AG10803 (cell line): ENCODE measurements at places on chromosomes 7 and 10.

DNA sequence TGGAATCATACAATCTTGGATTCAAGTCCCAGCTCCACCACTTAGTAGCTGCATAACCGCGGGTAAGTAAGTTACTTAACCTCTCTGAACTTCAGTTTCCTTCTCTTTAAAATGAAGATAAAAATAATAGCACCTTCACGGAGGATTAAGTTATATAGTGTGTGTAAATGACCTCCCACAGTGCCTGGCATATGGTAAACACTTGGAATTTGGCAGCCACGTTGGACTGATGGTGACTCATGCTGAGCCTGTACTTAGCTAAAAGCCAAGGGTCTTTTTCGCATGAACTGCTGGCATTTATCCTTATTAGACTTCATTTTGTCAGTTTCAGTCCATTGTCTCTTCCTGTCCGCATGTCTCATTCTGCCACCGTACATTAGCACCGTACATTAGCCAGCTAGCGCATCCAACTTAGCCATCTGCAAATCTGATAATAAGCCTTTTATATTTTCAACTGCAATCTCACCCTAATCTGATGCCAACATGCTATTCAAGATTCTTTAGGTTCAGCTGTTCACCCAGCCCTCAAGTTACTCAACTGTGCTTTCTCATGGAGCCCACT is 11.2 kb downstream of the SLC13A4 start:
- DNase-seq, result peak; percentile 76

GRCh38 chr10:7340179-7340874 is 70.5 kb downstream of the SFMBT2 start:
- no peak for DNase-seq

- peak; percentile 89 for DNase-seq
Measured at GRCh38 chr7:94391726-94392392, 2.8 kb upstream of the COL1A2 start.

- DNase-seq, result no peak
Measured at GRCh38 chr7:51878865-51879264, 562.3 kb upstream of the COBL start.

DNA sequence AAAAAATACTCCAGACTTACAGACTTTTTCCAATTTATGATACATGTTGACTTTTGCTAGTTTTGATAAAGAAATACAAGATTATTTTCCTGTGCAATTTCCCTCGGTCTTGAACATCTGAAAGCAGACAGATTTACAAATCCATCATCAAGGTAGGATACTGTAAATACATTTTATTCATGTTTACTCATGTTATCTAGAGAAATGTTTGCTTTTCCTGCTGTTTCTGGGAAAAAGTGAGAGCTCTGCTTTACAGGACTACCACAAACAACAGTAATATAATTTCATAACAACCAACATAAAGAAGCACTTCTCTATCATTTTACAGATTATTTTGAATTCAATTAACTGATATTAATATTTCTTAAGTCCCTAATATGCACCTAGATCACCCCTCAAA is 31.7 kb upstream of the CASD1 start:
- no peak for DNase-seq

DNA sequence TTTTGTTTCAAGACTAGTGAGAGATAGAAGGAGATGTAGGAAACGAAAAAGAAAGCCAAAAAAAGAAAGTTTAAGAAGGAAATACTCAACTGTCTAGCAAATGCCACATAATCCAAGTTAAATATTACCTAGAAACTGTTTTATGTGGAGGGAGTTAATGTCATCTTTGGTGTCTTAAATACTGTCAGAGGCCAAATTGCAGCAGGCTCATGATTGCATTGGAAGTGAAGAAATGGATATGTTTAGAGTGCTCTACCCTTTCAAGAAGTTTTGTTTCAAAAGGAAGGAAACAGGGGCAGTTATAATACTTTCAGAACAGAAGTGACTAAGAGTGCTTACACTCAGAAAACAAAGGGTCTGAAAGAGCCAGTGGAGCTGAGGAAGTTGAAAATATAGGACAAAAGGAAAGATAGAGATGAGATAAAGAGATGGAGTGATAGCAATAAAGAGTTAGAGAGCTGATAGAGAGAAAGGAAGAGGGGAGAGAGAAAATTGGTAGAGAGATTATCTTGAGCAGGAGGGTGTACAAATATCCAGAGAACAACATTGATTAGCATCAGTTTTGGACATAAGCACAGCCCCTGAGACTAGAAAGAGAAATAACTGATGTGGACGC is 28.0 kb upstream of the GNAI1 start:
- no peak for DNase-seq

DNA sequence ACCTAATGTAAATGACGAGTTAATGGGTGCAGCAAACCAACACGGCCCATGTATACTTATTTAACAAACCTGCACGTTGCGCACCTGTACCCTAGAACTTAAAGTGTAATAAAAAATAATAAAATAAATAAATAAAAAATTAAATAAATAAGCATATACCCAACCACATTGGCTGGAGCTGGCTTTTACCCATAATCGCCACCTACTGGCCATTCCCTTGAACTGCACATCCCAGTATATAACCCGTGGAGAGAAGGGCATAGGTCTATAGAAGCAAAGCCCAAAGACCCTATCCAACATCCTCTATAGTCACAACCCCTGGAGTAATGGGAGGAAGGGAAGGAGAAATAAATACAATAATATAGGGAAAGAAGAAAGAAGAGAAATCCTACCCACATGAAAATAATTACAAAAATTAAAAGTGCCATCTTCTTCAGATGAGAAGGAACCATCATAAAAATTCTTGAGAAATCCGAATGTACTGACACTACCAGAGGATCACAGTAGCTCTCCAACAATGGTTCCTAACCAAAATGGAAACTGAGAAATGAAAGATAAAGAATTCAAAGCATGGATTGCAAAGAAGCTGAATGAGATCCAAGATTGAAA is 65.6 kb downstream of the TWIST1 start:
- DNase-seq, result no peak

DNA sequence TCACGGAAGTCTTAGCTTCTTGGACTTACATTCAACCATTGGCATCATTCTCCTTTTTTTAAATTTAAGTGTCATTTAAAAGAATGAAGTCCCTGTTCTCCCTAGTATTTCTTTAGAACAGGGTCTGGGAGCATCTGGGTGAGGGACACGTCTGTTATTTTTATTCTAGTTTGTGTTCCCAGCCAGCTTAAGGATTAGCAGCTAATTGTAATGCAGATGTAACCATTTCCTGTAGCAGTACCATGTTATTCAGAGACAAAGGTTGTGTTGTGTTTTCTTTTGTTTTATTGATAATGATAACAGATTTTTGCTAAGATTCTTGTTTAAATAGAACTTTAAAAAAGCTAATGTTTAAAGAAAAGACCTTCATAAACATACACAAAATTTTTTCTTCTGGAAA is 34.3 kb downstream of the BMS1 start:
- no peak for DNase-seq
